ENCODE measurements at places on chromosomes 1 and 21.

GRCh38 chr1:174153085-174153824 is 6.1 kb upstream of the RABGAP1L start:
- peak; percentile 76 for DNase-seq

GRCh38 chr1:3338725-3339070 is 115.8 kb upstream of the ARHGEF16 start:
- DNase-seq, result no peak

DNA sequence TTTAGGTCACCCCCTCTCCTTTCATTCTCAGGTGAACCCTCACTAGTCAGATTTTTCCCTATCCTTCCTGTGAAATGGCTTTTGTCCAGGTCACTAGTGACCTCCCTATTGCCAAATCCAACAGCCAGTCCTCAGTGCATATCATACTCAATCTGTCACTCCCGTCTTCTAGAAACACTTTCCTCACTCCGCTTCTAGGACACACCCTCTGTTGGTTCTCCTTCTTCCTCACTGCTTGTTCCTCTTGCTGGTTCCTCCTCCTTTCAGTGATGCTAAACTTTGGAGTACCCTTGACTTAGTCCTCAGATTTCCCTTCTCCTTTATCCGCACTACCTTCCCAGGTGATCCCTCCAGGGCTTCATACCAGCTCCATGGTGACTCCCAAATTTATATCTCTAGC is 94.3 kb downstream of the RNF220 start:
- no peak for DNase-seq

DNA sequence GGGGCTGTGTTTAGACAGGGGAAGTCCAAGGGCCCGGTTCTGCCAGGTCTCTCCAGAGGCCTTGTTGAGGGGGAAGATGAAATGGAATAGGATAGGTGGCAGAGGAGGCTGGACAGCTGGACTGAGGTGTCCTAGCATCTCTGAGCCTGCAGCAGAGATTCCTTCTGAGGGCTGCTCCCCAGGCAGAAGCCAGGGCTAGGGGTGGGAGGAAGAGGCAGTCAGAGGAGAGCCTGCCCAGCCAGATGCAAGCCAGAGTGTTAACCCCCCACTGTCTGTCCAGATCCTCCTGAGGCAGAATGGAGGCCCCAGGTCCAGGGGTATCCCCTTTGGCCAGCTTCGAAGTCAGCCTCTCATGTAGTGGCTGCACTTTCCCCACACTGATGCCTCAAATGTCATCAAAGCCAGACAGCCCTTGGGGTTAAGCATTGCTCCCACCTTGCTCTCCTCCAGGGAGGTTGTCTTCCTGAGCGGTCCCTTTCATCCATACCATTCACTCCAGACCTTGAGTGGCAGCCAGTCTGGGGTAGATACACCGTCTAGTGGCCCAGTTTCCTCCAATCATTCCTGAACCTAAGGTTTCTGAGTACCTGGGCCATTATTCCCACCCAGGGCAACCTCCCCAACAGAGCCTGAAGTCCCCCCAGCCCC is 1.7 kb downstream of the CSF1 start:
- peak; percentile 26 for DNase-seq

GRCh38 chr1:228321435-228321834 is 85.2 kb downstream of the TRIM11 start:
- no peak for DNase-seq

GRCh38 chr1:222288053-222288452 is 259.9 kb downstream of the HHIPL2 start:
- DNase-seq, result peak; percentile 60

DNA sequence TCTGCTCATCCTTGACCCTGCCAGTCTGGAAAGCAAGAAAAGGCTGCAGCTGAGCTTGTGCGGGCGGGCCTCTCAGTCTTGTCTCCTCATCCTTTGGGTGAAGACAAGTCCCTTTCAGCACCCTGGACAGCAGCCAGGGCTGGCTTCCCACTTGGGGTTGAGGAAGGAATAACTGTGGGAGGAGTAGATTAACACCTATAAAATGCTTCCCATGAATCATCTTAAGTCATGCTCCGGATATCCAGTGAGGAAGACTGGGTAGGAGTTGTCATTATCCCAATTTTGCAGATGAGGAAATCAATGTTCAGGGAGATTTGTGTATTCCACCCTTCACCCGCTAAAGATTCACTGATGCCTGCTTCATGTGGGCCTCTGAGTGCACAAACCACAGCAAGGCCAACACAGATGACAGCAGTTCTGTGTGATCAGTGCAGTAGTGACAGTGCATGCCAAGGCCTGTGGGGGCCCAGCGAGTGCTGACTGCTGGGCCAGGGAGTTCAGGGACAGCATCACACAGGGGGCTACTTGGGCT is 20.1 kb upstream of the COL16A1 start:
- peak; percentile 76 for DNase-seq

DNA sequence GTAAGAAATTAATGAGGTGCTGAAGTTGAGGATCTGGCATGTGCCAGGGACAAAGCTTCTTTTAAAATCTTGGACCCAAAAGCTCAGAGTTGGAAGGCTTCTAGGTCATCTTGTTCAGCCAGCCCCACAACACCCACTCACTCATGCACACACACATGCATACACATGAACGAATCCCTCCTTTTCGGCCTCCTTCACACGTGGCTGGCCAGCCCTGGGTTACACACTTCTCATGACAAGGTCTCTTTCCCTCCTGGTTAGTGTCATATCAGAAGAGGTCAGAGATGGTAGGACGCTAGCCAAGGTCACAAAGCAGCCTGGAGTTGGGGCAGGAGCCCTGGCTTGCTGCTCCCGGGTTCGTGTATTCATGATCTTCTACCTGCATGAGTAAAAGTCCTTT is 6.9 kb downstream of the DMBX1 start:
- DNase-seq, result no peak

DNA sequence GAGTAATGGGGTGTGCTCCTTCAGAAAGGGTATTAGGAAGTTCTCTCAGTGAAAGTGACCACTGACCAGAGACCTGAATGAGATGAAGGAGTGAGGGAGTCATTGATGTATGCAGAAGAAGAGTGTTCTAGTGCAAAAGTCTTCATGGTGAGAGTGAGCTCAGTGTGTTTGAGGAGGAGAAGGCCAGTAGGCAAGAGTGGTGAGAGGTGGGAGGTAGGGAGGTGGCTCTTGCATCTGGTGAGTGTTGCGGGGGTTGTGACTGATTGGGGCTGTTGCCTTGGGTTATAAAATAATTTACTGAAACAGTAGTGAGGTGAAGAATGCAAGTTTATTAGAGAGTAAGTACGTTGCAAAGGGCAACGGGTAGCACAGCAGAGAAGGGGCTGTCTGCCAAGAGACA is 26.2 kb downstream of the FMN2 start:
- DNase-seq, result no peak

All from amniotic epithelial cell (primary cell).